GM12878 (cell line): ENCODE measurements at places on chromosomes 16 and 17. TPM values are rescaled to one million over a fixed set of nuclear protein-coding genes. Genes with fewer than 3 reads are reported as not detected.

DNA sequence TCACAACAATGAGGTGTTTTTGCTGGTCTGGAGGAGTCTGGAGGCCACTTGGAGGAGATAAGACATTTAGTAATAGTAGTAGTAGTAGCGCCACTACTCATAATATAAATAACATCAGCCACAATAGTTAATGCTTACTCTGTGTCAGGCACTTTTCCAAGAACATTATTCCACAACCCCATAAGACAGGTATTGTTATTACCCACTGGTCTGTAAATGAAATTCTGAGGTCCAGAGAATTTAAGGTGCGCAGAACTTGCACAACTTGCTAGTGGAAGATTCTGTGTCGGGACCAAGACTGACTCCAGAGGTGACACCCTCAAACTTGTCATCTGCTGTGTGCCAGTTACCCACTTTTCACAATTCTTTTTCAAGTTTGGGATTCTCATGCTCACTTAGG, 106.5 kb downstream of the MRM1 start:
- DNase-seq, result no peak

DNA sequence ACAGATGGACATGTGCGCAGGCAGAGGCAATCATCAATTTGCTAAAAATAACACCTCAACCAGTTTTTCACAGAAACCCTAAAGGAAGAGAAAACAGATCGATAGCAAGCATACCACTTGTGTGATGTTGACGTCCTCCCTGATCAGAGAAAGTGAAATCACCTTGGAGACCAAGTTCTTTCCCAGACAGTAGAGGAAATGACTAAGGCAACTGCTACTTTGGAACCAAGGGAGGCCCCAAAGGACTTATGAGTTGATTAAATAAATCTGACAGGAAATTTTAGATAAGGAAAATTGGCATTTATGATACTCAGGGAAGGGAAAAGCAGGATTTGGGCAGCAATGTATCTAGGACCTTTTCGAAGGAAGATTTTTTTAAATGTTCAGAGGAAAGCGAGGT, 267.1 kb upstream of the ASIC2 start:
- DNase-seq, result no peak

DNA sequence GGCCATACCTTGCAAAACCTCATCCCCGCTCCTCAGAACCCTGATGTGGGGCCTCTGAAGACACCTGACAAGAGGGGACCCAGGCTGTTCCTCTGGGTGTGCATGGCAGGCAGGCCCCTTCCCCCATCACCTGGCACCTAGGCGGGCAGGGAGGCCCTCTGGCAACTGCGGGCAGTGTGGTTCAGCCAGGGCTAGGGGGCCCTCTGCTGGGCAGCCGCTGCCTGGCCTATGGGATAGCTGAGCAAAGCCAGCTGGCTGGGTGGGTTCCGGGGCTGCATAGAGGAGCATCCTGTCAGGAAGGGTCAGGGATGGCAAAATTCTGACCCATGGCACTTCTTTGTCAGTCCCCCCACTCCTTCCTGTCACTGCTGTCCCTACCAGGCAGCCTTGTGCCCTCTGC, 228.7 kb upstream of the ASIC2 start:
- DNase-seq, result no peak

DNA sequence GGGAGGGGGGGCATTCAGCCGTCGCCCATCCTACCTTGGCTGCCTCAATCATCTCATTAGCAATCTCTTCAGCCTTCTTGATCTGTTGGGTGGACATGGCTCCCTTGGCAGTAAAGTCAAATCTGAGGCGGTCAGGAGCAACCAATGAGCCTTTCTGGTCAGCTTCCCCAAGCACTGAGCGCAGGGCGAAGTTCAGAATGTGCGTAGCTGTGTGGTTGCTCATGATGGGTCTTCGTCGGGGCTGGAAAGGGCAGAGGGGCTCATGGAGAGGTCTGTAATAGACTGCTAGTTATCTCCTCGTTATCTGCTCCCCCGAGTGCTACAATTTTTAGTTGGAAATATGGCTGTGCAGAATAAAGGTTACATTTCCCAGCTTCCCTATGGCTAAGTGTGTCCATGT, 7.2 kb upstream of the EXOSC6 start:
- DNase-seq, result no peak

ZNF771 gene
- total RNA-seq, result 5.2 and 5.4 TPM in 2 replicates

DNA sequence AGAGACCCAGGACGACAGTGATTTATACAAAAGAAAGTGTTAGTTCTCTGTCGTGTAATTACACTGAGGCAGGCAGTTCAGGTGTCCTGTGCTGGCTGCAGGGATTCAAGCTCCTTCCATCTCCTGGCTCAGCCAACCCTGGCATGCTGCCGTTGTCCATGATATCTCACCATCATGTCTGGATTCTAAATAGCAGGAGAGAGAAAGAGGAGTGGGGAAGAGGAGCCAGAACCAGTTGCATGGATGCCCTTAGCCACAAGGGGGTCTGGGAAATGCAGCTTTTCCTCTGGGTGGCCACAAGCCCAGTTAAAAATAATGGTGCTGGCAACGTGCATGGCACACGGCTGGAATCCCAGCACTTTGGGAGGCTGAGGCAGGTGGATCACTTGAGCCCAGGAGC, 9.7 kb downstream of the C16orf54 start:
- DNase-seq, result no peak

CCDC78 gene
- total RNA-seq, result 16.2 and 18.7 TPM in 2 replicates

MYLK3 gene
- 0.37 and 0.46 TPM in 2 replicates for total RNA-seq

- DNase-seq, result peak; percentile 24
These were observed 15.7 kb upstream of the CPPED1 start for GRCh38 chr16:12819126-12820117.

- peak; percentile 51 for DNase-seq
These were observed 82.6 kb downstream of the HIC1 start for GRCh38 chr17:2137342-2138098.

PIK3R6 gene
- 76.7 and 81.7 TPM in 2 replicates for total RNA-seq

DNA sequence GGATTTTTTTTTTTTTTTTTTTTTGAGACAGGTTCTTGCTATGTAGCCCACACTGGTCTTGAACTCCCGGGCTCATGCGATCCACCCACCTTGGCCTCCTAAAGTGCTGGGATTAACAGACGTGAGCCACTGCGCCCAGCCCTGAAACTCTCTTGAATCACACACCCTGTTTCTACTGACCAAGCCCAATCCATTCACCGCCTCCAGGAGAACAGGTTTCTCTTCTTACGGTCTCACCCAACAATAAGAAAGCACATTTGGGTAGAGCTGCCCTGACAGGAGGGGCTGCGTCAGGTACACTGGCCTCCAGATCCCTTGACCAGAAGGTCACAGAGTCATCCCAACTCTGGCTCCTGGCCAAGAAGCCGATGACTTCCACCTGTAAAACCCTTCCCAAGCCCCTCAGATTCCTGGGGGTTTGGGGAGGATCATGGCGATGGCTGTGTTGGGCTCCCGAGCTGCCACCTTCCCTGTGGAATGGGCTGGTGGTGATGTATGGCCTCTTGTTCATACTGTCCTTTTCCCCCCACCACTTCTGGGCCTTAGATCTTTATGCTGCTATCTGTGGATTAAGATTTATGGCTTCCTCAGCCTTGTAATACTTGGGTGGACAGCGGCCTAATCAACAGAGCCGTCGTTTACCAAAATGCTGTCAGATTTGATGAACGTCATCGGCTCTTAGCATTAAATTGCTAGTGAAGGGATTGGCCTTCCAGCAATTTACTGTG, 89.1 kb downstream of the KATNIP start:
- no peak for DNase-seq

DNA sequence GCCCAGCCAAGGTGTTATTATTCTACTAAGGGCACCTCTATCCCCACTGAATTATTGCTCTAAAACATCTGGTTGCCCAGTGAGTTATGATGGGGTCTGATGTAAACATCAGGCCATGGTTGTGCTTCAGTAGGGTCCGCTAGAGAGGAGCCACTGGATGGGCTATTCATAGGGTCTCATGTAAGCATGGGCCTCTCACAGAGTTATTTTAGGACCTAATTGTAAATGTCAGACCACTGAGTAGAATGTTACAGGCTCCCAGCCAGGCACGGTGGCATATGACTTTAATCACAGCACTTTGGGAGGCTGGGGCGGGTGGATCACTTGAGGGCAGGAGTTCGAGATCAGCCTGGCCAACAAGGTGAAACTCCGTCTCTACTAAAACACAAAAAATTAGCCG, 5.3 kb downstream of the RAPGEFL1 start:
- DNase-seq, result no peak
